ENCODE measurements at places on chromosomes 4 and X.

DNA sequence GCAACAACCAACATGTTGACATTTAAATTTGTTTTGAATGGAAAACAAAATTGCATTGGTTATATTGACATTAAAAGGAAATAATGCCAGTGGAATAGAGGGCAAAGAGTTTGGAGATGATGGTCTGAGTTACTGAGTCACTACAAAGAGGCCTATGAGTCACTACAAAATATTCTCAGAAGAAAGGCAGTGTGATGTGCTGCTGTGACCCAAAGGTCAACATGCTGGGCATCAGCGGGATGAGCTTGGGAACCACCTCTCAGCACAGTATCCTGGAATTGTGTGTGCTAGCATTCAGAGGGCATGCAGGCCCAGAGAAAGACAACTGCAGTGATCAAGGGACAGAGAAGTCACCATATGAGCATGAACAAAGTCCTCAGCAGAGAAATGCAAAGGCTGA is 2.8 kb downstream of the CMC4 start:
- no peak for DNase-seq

DNA sequence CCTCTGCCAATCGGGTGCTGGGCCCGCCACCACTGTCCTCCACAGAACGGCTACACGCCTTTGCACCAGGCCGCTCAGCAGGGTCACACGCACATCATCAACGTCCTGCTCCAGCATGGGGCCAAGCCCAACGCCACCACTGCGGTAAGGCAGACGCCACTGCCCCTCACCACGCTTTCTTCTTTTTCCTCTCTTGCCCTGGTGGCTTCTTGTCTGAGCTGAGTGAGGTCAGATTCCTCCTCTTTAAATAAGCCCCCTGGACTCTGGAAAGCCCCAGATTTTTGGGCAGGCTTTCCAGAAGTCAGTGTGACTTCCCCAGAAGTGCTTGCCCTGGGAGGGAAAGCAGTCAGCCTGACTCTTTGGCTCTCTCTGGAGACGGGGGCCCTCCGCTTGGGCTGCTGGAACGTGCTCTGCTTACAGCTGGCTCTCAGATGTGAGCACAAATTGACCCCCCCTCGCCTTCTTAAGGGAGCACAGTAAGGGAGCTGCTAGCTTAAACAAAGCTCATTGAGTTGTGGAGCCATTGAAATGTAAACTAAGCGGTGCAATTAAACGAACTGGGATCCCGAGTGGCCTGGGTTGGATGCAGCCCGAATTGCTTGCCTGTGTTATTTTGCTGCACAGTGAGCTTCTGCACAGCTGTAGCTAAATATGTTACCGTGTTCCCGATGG is 243.1 kb downstream of the ANK2 start:
- peak; percentile 88 for DNase-seq

DNA sequence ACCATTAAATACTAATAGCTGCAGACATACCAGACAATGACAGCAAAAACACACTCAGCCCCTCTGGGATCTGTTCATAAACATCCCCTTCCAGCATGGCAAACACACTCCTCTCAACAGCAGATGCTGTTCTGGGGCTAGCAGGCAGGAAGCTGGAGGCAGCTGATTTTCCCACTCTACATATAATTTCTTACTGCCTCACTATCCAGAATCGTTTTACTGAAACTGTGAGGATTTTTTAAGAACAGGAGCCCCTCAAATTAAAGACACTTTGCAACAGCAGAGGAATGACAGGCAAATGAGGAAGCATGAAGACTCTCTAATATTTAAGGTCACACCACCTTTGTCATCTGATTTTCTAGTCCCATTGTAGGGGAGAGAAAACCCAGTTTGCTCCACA is 2.2 kb downstream of the MAPK10 start:
- peak; percentile 16 for DNase-seq

DNA sequence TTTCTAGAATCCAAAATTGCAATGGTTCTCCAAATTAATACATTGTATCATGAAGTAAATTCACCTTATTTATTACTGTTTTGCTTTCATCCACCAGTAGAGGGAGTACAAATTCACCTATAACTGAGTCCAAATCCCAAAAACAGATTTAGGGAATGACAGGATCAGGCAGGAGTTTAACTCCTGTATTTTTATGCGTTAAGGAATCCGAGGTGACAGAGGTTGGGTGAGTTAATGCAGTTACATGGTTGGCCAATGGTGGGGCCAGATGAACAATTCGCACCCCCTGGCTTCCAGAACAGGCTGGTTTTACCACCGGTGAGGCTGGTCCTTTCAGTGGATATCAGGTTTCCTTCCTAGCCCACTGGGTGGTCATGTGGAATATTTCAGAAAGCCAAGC is 82.4 kb downstream of the MTNR1A start:
- no peak for DNase-seq

- no peak for DNase-seq
Observed at GRCh38 chr4:176529574-176529973, 209.8 kb downstream of the SPCS3 start.

DNA sequence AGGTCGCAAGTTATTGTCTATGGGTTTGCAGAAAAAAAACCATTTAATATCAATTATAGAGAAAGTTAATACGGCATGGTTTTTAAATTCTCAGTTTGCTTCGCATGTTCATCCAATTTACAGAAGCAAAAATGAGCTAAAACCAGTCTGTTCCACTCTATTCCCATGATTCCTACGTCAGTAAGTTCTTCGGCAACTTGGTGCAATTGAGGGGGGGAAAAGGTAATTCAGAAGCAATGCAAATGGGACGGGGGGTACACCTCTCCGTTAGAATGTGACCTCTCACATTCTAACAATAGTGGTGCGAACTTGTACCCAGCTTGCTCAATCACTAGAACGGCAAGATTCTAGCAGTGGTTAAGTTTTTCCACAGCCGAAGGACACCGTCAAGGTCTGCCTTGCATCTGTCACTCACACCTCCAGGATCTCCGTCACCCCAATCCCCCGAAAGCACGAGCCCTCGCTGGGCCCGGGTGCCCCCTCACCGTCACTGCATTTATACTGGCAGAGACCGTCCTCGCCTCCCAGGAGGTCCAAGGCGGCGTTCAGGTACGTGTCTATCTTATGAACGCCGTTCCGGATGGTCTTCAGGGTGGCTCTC is 653 bp downstream of the PLA2G12A start:
- no peak for DNase-seq

Data from NCI-H524 (cell line).